ENCODE measurements at places on chromosomes 11 and 22.

DNA sequence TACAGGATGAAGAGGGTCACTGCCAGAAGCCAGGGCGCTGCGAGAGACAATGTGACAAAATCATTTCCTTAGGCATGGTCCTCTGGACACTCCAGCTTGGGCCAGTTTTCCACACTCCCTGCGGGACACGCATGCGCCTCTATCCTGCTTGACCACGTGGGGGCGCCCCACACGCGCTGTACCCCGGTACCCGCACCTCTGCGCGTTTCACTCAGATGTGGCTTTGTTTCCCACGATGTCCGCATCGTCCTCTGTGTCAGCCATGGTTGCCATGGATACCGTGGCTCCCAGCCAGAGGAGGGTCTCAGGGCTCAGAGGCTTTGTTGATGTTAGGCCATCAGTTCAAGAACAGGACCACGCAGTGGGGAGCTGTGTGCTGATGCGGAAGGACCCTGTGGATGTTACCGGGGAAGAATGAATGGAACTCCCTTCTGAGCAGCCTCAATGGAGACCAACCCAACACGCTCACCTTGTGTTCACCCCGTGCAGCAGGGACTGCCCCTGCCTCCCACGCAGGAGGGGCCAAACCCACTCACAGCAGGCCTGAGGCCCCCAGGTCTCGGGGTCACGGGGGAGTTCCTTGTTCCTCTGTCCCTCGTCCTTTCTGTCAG lies 101.1 kb upstream of the SLC22A12 start:
- peak; percentile 31 for DNase-seq

DNA sequence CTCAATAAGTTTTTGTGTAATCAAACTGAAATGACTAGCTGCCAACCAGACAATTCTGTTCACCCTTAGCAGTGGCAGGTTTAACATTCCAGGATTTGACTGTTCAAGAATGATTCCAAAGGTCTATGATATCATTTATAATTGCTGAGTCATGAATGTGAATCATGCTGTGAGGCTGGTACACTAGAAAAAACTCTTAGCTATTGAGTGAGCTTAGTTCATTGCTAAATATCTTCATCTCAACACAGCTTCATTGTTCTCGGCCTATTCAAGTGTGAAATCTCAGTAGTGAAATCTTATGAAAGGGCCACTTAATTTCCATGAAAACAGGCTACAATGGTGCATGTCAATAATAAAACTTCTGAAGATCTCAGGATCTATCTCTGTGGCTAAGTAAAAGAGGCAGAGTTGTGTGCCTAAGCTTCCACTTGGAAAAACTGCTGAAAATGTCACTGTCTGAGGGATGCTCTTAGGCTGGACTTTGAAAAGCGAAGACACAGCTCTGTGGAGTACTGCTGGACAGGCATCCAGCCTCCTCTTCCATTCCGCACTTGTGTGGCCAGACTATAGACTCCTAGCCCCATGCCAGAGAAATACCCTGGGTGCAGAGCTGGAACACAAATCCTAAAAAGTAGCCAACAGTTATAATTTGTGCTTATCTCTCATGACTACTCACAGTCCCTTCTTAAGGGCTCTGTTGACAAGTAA lies 12.8 kb downstream of the AQP11 start:
- no peak for DNase-seq

- no peak for DNase-seq
Observed at GRCh38 chr11:123460012-123460700, 30.1 kb downstream of the GRAMD1B start.

DNA sequence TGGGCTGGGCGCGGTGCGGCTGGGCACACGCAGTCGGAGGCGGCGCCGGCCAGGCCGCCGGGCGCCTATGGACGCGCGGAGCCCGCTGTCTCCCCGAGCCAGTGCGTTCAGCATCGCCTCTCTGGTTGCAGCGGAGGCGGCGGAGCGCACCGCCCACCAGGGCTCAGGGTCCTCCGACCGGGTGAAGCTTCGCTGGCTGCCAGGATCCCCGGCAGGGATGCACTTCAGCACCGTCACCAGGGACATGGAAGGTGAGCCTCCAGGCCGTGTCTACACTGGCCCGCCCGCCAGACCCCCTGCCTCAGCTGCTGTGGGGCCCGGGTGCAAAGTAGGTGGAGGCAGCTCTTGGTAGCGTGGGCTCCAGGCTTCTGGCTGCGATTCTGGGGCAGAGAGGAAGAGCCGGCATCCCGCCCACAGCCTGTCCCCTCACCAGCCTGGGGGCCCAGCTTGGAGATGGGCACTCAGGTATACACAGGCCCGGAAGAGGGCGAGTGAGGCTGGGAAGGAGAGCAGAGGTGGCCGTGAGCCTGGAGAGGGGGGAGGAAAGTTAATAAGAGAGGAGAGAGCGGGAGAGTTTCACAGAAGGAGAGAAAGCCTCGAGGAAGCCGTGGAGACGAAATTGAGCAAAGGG lies 1.0 kb upstream of the TBX1 start:
- no peak for DNase-seq

GRCh38 chr11:114296605-114297372 lies 590 bp downstream of the NNMT start:
- DNase-seq: no peak
